Adrenal gland (tissue), 19 donors: ENCODE measurements at places on chromosomes 6 and 20. TPM values are rescaled to one million over a fixed set of nuclear protein-coding genes. Genes with fewer than 3 reads are reported as not detected.

DNA sequence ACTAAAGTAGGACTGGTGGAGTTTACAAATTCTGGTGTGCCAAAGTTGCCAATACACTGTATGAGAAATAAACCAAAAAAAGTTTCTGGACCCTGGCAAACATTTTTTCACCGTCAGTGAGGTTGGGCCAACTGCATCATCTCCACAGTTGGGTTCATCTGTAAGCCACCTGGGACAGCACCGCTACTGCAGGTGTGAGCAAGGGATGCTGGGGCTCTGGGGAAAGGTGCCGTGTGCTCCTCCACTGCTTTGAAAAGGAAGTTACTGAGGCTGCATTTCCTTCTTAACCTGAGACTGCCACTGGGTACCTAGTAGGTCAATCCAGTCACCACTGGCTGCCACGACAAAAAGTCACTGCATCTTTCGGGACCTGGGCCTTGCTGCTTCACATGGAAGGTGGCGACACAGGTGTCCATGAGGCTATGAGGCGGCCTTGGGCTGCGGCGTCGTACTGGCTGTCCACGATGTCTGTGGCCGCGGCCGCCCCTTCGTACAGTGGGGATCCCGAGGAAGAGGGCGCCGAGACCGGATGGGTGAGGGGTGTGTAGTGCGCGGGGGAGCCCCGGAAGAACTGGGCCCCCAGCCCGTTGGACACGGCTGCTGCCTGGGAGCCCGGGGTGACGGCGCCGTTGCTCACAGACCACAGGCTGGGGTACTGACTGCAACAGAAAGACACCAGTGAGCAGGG, 9.6 kb downstream of the TBXT start:
- no peak overlapping the region for H3K27ac ChIP-seq
- no peaks in the 10 kb centered on the region for H3K36me3 ChIP-seq
- no peak for DNase-seq
- H3K4me3 ChIP-seq, result no peak overlapping the region

DNA sequence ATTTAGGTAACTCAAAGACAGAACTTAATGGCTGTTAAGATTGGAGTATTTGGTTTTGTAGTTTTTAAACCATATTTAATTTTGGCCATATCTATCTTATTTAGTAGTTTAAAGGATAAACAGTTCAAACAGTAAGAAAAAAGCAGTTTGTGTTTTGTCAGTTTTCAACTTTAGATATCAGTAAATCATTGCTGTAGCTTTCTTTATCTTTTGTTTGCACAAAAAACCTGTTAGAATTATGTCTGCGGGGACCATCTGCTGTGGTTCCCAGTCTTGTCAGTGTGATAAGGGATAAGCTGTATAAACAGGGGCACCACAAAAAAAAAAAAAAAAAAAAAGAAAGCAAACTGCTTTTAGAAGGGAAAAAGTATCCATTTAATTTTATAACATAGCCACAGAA, 40.9 kb downstream of the CDKAL1 start:
- no peak overlapping the region for H3K4me3 ChIP-seq
- H3K27ac ChIP-seq, result no peak overlapping the region
- H3K36me3 ChIP-seq, result no peaks in the 10 kb centered on the region
- H3K27me3 ChIP-seq, result no peaks in the 10 kb centered on the region
- H3K4me1 ChIP-seq, result peaks cover 33% of the 10 kb centered on the region

DNA sequence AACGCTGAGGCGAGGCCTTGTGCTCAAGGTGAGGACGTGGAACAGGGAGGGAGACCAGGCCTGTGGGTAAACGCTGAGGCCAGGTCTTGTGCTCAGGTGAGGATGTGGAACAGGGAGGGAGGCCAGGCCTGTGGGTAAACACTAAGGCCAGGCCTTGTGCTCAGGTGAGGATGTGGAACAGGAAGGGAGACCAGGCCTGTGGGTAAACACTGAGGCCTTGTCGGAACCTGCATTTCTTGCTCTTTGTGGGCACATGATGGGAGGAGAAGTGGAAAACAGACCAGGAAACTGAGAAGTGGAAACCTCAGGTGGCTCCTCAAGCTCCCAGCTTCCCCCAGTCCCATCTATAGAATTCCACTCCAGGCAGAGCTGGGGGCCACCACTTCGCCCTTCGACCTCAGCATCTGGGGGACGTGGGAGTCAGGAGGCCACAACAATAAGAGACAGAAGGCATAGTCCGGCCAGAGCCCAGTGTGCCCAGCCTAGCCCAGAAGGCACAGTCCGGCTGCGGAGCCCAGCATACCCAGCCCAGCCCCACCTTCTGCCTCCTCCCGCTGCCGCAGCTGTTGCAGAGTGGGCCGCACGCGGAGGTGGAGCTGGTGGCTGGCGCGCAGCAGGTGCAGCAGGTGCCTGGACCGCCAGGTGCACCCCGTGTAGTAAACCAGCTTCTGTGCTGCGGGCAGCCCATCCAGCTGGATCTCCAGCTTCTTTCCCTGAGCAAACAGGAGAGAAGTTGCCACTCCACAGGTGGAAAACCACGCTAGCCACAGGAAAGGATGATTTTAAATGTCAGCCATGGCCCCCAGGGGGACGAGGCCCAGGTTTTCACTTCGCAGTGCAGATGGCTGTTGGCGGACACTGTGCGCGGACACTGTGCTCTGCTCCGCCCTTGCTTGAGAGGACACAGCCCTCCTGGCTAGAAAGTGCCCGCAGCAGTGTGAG, 17.5 kb downstream of the FRMD1 start:
- no peak overlapping the region for H3K4me3 ChIP-seq
- H3K4me1 ChIP-seq, result no peaks in the 10 kb centered on the region
- no peak for DNase-seq
- H3K36me3 ChIP-seq, result no peaks in the 10 kb centered on the region
- no peaks in the 10 kb centered on the region for H3K27me3 ChIP-seq
- H3K27ac ChIP-seq, result no peak overlapping the region

KIF25 gene
- total RNA-seq, result not detected

TRIM10 gene
- not detected for total RNA-seq
